Panc1 (cell line): ENCODE measurements at places on chromosomes 13 and 19.

- no peak for DNase-seq
These were observed 120.0 kb downstream of the CRYL1 start for GRCh38 chr13:20405691-20406090.

DNA sequence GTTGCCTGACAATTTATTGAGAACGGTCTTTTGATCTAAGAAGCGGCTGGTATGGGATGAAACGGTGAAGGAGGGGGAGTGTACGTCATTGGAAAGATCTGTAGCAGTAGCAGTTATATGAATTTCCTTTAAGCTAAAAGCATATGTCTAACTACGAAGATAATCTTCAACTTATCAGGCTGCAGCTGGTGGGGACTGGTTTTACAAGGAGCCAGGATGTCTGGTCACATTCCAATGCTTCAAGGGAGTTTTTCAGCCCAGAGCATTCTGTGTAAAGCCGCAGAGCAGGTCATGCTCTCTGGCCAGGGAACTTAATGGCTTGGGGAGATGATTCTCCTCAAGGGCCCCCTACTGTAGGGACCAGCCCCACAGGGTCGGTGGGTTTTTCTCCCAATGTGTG, 29.2 kb downstream of the CLEC4M start:
- DNase-seq = no peak

DNA sequence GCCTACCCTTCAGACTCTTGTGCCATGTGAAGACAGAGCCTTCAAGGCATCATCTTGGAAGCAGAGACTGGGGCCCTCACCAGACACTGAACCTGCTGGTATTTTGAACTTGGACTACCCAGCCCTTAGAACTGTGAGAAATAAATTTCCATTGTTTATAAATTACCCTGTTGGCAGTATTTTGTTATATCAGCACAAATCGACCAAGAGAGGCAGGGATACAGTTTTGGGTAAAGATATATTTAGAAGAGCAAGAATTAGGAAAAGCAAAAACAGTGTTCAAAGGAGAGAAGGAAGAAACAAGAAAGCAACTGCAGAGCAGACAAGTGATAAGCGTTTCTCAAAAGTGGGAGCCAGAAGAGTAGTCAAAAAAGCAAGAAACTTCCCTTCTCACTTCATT, 600.8 kb downstream of the DCT start:
- no peak for DNase-seq

DNA sequence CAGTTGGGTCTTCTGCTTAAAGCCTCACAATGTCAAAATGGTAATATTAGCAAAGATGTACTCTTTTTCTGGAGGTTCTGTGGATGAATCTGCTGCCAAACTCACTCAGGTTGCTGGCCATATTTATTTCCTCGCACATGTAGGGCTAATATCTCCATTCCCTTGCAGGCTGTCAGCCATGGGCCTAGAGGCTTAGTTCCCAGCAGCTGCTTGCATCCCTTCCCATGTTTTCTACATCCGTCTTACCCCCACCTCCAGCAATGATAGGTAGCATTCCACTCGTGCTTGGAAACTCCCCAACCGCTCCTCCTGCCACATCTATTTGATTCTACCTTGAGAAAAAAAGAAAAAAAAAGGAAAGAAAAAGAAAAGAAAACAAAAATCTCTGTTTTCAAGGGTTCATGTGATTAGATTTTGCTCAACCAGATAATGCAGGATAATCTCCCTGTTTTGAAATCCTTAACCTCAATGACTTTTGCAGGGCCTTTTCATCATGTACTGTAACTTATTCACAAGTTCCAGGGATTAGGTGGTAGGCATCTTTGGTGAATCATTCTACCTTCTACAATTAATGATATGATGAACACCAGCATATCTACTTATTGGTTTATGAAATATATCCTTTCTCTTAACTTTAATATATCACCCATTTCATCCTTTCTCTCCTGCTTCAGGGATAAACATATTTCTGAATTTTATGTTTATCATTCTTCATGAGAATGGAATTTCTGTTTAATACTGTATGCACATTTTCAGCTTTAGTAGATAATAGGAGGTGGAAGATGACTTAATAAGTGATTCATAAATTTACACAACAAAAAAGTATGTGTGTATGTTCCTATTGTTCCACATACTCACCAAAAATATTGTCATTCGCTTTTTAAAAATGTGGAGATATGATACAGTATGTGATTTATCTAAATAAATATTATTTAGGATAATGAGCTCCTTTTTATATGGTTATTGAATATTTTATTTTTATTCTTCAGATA, 931.9 kb downstream of the SLITRK5 start:
- no peak for DNase-seq

GRCh38 chr19:13079542-13079986, 23.1 kb downstream of the LYL1 start:
- DNase-seq = no peak

- DNase-seq = no peak
These were observed 112.1 kb downstream of the DLEU7 start for GRCh38 chr13:50731400-50731799.
